ENCODE measurements at places on chromosomes 1 and 21.

GRCh38 chr1:183898001-183898396 lies 93.1 kb downstream of the RGL1 start:
- DNase-seq, result no peak

- DNase-seq, result no peak
Observed at GRCh38 chr1:54010415-54011117, 7.4 kb downstream of the LDLRAD1 start.

DNA sequence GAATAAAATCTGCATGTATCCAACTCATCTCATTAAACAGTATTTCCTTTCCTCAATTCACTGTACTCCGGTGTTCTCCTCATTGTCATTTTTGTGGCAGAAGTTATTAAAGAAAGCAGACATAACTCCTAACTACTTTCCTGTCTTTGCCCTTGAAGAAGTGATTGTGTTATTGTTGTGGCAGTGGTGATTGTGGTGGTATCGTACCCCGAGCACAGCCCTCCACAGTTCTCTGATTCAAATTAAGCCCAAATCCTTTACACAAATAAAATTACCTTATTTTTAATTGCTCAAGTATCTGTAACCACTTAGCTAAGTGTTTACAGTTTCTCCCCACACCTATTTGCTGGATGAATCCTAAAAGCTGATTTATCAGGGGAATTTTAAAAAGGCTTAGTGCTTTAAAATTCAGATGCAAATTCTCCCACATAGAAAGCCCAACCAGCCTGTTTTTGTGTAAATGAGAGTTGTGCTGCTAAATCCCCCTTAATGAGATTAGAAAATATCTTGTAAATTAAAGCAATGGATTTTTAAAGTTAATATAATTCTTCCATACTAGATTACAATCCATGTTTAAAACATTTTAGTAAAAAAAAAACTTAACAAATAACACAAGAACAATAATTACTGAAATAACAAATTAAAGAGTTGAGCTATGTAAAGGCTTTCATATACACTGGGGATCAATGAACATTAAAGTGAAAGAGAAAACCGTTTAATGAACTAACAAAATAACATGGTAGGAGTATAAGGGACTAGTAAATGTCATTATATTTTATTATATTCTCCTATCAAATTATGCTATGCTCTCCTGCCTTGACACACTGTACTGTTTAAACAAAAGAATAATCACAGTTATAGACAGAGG lies 259.0 kb downstream of the NEGR1 start:
- DNase-seq, result no peak

DNA sequence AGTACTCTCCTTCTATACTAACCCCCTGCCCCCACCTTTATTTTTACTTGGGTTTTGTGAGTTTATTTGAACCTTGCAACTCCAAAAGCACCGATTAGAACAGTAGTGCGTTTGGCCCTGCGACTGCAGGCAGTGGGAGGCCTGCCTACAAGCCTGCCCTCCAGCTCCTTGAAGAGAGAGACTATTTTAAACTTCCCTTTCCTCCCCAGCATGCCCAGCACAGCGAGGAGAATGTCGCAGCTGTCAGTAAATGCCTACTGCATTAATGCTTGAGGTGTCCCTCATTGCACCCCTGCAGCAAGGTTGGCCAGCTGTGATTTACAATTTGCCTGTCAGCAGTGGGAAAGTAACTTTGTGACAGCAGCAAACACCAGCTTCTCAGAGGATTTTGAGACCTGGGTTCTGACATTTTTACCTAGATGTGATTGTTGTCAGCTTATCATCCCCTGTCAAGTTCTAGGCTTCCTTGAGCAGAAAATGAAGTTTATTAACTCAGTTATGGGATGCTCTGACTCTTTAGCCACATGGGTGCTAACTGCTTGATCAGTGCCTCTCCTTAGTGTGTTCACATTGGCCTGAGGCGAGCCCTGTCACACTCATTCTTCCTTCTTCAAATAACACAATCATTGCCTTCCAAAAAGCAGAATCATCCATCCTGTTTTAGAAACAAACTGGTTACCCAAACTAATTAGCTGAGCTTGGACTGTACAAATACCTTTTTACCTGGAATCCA lies 170.6 kb downstream of the PDE4B start:
- DNase-seq, result no peak

GRCh38 chr1:229371624-229372023 lies 28.8 kb upstream of the CCSAP start:
- no peak for DNase-seq

- DNase-seq, result peak; percentile 1
Observed at GRCh38 chr1:169809370-169810095, 14.8 kb upstream of the METTL18 start.

GRCh38 chr1:80392529-80392928 lies 1386.0 kb upstream of the ADGRL4 start:
- no peak for DNase-seq

DNA sequence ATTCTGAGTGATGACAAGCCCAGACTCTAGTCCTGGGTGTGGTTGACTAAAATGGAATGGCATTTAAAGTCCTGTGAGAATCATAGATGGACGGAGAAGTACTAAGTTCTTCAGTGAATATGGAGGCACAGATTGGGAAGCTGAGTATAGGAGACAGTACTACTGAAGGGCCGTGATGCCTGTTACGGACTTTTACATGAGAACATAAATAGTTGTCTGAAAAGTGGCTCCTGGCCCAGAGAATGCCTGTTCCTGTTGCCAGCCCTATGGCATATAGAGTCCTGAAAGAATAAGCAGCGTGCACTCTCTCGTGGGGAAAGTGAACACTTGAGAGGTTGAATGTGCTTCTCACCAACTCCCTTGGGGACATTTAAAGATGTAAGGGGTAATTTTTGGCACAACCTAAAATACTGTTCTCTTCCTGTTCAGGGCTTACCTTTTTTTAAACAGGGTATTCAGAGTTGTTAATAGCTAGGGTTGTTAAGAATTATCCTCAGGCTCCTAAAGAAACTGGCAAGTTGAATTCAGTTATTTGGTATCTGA lies 20.4 kb downstream of the CCT8 start:
- peak; percentile 3 for DNase-seq

- no peak for DNase-seq
Observed at GRCh38 chr1:29290414-29290985, 54.2 kb downstream of the PTPRU start.

DNA sequence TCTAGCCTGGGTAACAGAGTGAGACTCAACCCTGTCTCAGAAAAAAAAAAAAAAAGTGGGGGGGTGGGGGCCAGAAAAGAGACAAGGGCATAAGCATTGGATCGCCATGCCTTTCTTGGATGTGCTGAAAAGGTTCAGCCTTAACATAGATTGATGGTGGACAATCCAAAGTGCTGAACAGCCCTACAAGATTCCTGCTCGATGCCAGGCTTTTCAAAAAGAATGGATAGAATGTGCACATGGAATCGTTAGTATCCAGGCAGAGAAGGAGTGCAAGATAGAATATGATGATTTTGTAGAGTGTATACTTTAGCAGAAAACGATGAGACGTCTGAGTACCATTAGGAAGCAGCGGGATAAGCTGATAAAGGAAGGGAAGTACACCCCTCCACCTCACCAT lies 10.9 kb upstream of the COA7 start:
- no peak for DNase-seq

- no peak for DNase-seq
Observed at GRCh38 chr1:230706887-230707731, 6.8 kb downstream of the AGT start.

- DNase-seq, result peak; percentile 70
Observed at GRCh38 chr1:41474490-41475271, 9.8 kb downstream of the EDN2 start.

DNA sequence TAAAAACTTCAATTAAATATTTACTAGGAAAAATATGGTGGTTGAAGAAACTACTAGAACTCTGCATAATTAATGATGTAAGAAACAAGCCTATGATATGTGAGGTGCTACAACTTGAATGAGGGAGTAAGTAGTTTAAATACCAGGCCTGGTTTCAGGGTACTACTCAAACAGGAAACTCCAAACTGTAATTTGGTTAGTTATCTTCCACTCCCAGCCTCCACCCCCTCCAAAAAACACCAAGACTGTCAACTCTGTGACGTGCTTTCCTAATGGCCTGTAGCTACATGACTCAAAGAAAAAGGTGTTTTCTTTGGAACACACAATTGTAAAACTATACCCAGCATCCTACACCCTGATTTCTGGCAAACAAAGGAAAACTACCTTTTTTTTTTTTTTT lies 55.9 kb upstream of the RCC1 start:
- no peak for DNase-seq

- no peak for DNase-seq
Observed at GRCh38 chr1:109478806-109479205, 4.9 kb upstream of the ATXN7L2 start.

GRCh38 chr1:28247612-28248272 lies 11.6 kb upstream of the SESN2 start:
- DNase-seq, result no peak

- no peak for DNase-seq
Observed at GRCh38 chr21:39350094-39351005, 1.5 kb upstream of the HMGN1 start.

DNA sequence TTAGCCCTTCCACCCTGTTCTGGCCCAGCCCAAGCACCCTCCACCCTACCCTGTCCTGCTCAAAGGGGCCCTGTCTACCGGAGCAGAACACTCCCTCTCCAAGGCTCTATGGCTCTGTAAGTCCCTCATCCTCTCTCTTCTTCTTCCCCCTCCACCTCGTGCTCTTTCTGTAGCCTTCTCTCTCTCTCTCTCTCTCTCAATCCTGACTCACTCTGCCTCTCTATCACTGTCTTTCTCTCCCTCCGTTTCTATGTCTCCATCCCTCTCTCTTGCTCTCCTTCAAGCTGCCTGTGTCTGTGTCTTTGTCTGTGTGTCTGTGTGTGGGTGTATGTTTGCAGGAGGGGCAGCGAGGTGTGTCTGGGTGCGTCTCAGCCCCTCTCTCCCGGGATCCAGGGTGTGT lies 1.3 kb upstream of the ZNF678 start:
- DNase-seq, result no peak

GRCh38 chr1:3405974-3406867 lies 48.2 kb upstream of the ARHGEF16 start:
- DNase-seq, result peak; percentile 96

Measured in NCI-H2171 treated with DMSO at 0.1 percent for 48 hours (cell line).